ENCODE measurements at places on chromosomes 5 and 9.

DNA sequence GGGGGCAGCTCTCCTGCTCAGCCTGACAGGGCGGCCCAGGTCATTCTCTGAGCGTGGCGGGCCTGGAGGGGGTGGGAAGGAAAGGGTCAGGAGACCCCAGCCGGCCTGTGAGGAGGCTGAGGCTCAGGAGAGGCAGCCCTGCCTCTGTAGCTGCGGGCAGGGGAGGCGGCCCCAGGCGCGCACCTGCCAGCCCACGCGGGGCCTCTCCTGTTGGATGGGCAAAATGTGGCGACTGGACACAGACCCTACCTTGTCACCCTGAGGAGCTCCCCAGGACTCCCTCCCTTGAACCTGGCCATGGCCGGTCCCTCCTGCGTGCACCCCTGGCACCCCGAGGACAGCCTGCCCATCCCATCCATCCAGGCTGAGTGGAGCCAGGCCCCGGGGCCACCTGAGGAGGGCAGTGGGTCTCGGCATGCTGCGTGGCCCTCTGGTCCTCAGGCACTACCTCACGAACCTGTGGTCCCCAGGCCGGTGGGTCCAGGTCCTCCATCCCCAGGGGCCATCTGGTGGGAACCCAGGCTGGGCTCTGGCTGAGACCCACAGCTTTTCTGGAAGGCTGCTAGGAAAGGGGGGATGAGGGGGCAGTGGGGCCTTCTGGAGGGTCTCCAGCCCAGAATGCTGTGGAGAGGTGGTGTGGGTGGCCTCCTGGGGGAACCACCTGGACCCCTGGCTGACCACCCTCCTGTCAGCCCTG lies 15.1 kb upstream of the NRARP start:
- DNase-seq, result no peak

DNA sequence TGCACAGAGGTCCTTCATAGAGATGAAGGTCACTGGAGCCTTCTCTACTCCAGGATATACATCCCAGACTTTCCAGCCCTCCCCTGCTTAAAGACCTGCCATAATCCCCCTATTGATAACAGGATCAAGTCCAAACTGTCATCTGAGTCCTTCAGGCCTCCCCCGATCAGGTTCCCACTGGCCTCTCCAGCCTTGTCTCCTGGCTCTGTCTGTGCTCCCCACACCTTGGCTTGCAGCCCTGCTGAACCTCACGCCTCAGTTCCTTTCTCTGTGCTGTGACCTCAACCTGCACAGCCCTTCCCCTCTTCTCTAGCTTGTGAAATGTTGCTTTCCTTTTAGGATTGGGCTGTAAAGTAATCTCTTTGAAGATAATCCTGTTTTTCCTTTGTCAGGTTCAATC lies 2.5 kb upstream of the HRH2 start:
- DNase-seq, result no peak

GRCh38 chr9:6414247-6414641 lies 1.2 kb downstream of the UHRF2 start:
- no peak for DNase-seq

- no peak for DNase-seq
These were observed 137.1 kb downstream of the FOXD1 start for GRCh38 chr5:73311291-73312110.

- no peak for DNase-seq
These were observed 30.7 kb upstream of the GPR21 start for GRCh38 chr9:123002754-123003153.

- no peak for DNase-seq
These were observed 175.8 kb upstream of the GAS1 start for GRCh38 chr9:87122947-87123685.

DNA sequence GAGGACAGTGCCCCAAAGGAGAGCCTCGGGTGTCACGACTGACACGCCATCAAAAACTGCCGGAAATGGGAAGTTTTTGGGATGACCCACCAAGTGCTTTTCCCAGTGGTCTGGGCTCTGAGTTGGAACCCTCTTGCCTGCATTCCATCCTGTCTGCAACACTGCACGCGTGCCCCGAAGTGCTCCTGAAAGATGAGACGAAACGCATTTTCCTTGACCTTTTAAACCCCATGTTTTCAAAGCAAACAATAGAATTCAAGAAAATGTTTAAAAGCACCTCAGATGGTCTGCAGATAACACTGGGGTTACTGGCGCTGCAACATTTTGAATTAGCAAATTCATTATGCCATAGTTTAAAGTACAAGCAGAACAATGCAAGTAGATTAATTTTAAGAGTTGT lies 92.9 kb downstream of the ANKRD18A start:
- DNase-seq, result no peak

DNA sequence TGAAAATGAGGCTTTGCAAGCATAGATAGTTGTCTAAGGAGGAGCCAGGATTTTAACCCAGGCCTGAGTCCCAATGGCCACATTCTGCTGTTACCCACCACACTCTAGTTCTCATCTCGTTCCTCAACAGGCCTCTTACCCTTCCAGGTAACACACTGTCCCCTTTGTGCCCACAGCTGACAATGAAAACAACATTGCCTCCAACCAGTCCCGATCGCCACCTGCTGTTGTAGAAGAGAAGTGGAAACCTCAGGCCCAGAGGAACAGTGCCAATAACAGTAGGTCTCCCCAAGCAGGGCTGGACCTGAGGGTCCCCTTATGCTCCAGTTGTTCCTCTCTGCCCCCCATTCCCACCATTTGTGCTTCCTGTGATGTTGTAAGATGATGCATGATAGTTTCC lies 30.4 kb downstream of the AMBP start:
- DNase-seq, result no peak

DNA sequence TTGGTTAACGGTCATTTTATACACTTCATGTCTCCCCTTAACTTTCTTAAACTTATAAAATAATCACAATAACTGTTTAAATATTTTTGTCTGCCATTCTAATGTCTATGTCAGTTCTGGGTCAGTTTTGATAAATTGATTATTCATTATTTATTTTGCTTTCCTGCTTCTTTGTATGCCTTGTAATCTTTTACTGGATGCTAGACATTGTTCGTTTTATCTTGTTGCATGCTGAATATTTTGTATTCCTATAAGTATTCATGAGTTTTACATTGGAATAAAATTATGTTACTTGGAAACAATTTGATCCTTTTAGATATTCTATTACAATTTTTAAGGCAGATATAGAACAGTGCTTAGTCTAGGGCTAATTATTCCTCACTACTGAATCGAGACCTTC lies 952.0 kb downstream of the NR2F1-AS1 start:
- DNase-seq, result no peak

- DNase-seq, result no peak
These were observed 71.2 kb downstream of the UNC13B start for GRCh38 chr9:35232867-35233544.

DNA sequence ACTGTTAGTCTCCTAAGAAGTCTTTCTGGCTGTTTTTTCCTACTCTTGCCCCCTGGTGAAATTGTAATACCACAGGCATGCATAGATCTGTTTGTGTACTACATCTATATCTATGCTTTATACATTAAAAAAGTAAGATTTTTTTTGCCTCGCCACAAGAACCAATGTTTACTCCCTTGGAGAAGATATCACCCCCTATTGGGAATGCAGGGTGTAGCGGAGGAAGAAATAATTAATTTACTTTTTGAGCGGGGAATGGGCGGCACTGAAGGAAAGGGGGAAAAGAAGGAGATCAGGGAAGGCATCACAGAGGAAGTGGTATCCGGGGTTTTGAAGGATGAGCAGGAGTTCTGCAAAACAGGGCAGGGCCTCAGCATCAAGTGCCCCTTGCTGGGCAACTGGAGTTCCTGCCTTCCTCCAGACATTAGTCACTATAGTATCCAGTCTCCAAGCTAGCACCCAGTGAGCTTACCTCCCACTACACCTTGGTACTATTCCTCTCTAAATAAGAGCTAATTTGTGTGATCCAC lies 134.9 kb downstream of the GABBR2 start:
- no peak for DNase-seq

DNA sequence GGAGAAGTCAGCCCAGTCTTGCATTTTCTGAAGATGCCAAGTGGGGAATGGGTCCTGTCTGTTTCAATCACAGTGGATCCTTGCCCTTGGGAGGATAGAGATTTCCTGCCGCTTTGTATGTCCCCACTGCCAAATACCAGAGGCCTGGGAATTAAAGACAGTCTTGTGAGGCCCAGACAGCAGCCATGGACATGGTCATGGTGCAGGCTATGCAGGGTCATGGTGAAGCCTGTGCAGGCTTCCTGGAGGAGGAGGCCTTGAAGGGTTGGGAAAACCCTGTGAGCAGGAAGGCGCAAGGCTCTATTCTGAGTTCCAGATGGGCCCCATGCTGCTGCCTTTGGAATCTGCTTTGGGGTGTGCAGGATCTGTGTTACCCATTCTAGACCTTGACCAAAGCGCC lies 57.3 kb upstream of the PITX1 start:
- DNase-seq, result no peak

DNA sequence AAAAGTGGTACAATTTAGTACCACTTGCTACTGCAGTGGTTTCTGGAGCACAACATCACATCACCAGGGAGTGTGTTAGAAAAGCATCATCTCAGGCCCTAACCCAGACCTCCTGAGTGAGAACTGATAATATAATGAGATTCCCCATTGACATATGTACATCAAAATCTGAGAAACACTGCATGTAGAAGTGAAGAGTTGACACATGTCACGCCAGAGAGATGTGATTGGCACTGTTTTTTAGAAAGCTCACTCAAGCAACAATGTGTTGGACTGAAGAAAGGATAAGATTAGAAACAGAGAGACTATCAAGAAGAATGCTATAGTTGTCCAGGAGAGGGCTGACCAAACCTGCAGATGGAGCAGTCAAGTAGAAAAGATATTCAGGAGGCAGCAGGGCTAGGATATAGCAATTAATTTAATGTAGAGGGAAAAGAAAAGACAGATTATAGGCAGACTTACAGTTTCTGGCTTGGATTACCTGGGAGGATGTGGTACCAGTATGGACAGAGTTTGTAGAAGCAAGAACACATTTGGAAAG lies 324.4 kb upstream of the ADAMTSL1 start:
- no peak for DNase-seq

- no peak for DNase-seq
These were observed 268.5 kb downstream of the ENC1 start for GRCh38 chr5:74372051-74372450.

- no peak for DNase-seq
These were observed 98.6 kb downstream of the AOPEP start for GRCh38 chr9:94824913-94825610.
